ENCODE measurements at places on chromosomes 7 and 10. TPM values are rescaled to one million over a fixed set of nuclear protein-coding genes. Genes with fewer than 3 reads are reported as not detected.

DNA sequence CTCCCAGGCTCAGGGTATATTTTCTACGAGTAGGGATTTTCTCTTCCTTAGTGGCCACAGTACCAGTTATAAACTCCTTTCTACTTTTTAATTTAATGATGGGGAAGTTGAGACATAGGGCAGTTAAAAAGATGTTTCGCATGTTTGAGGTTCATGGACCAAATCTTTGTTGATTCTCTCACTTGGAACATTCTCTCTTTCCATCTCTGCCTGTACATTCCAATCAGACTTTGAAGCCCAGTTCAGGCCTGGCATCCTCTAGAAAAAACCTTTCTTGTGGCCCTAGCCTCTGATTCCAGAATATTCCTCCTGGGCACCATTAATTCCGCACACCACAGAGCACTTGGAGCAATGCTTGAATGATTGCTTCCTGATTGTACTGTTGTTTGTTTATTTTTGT lies 18.5 kb downstream of the SLC13A4 start:
- H3K27ac ChIP-seq = no peak overlapping the region
- no peaks in the 10 kb centered on the region for H3K36me3 ChIP-seq
- no peaks in the 10 kb centered on the region for H3K27me3 ChIP-seq
- peaks cover 8% of the 10 kb centered on the region for H3K4me1 ChIP-seq
- no peak overlapping the region for H3K4me3 ChIP-seq

DNA sequence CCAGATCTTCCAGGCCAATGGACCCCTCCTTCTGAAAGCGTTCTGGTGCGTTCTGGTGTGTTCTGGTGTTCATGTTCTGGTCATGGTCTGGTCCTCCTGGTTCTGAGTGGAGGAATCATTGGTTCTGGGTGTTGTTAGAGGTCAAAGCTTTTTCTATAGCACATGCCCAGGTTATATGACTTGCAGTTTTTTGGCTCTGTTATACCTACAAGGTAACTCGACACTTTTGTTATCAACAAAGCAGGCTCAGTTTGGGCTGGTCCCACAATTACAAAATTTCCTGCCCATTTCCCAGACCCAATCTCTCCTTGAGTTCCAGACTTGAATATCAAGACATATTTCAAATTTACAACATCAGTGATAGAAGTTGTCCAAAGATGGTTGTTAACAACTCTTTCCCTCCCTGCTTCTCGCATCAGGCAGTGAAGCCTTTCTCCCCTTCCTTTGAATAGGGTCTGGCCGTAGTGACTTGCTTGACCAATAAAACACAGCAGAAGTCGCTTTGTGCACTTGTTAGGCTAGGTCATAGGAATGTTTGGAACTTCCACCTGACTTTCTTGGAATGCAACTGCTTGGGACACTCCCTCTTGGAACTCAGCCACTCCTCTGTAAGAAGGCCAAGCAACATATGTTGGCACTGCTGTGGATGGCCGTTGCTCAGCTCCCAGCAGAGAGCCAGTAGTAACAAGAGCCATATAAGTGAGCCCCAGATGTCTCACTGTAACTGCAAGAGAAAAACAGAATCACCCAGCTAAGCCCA lies 83.1 kb upstream of the STEAP1B start:
- no peaks in the 10 kb centered on the region for H3K36me3 ChIP-seq
- H3K27me3 ChIP-seq = no peaks in the 10 kb centered on the region
- no peak for DNase-seq
- H3K27ac ChIP-seq = no peak overlapping the region
- H3K4me1 ChIP-seq = peaks cover 11% of the 10 kb centered on the region

DNA sequence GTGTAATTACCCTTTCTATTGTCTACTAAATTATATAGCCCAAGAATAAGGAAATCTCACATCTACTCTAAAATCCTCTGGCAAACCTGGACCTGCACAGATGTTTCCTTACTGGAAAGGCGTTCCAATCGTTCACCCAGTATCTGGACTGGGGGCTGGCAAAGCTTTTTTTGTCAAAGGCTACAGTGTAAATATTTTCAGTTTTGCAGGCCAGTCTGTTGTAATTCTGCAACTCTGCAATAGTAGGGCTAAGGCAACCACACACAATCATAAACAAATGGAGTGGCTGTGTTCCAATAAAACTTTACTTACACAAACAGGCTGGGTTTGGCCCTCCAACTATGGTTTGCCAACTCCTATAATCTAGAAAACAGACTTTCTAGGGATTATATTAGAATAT lies 56.2 kb downstream of the GLI3 start:
- no peaks in the 10 kb centered on the region for H3K36me3 ChIP-seq
- DNase-seq = no peak
- H3K27me3 ChIP-seq = peaks cover 4% of the 10 kb centered on the region

AZGP1 gene
- total RNA-seq = 1.1 TPM

DNA sequence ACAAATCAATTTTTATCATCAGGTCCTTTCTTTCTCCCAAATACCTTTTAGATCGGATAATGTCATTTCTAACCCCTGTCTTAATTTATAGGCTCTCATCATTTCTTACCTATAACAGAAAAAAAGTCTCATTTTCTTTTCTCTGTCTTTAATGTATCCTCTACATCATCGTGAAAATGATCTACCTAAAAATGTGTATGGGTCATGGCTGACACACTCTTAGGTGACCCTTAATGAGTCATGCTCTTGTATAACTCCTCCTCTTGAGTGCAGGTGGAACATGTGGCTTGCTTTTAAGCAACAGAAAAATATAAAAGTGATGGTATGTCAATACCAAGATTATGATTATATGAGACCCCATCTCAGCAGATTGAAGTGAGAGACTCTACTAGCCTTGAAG lies 139.4 kb downstream of the SEMA3C start:
- no peaks in the 10 kb centered on the region for H3K36me3 ChIP-seq
- H3K4me3 ChIP-seq = no peak overlapping the region
- H3K27me3 ChIP-seq = no peaks in the 10 kb centered on the region
- H3K27ac ChIP-seq = no peak overlapping the region
- no peak for DNase-seq
- H3K4me1 ChIP-seq = peaks cover 54% of the 10 kb centered on the region

DNA sequence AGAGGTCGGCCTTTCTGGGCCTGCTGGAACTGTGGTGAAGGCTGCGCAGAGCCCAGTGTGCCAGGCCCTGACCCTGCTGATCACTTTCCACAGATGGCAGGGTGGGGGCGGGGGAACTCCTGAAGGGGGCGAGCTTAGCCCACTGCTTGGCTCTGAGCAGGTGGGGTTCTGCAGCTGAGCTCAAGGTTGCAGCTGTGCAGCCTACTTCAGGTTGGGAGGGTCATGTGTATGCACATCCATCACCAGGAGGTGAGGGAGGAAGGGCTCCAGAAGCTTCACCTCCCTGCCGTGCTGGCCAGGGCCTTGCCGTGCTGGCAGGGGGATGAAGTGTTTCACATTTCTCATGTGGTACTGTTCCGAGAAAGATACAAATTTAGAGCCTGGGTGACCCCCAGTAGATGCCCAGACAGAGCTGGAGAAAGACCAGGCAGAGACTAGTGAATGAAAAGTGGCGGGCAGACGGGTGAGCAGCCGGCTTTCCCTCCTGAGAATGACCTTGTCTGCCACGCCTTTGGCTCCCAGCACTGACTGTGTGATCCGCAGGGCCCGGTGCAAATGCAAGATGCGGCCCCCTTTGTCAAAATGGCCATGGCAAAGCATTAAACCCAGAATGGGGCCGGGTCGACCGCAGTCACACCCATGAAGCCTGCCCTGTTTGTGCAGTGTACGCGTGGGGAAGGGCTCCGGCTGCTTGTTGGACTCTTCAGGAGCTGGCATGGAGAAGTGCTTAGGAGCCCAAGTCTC lies 25.2 kb downstream of the FAM241B start:
- H3K4me1 ChIP-seq = no peaks in the 10 kb centered on the region
- H3K36me3 ChIP-seq = no peaks in the 10 kb centered on the region
- H3K4me3 ChIP-seq = no peak overlapping the region
- H3K27ac ChIP-seq = no peak overlapping the region
- DNase-seq = no peak
- peaks cover 4% of the 10 kb centered on the region for H3K27me3 ChIP-seq

- H3K4me3 ChIP-seq = no peak overlapping the region
- no peak overlapping the region for H3K27ac ChIP-seq
- H3K4me1 ChIP-seq = no peaks in the 10 kb centered on the region
- no peaks in the 10 kb centered on the region for H3K36me3 ChIP-seq
- no peak for DNase-seq
These were observed 62.5 kb upstream of the TOMM7 start for GRCh38 chr7:22884911-22885788.

- no peak overlapping the region for H3K4me3 ChIP-seq
- no peak overlapping the region for H3K27ac ChIP-seq
- no peaks in the 10 kb centered on the region for H3K4me1 ChIP-seq
- H3K36me3 ChIP-seq = no peaks in the 10 kb centered on the region
- peak; percentile 39 for DNase-seq
- H3K27me3 ChIP-seq = no peaks in the 10 kb centered on the region
These were observed 6.5 kb downstream of the INHBA start for GRCh38 chr7:41696323-41696916.

Measured in HCT116 (cell line).